A549 treated with GW870086 at 1 μM for 4 hours (cell line): ENCODE measurements at places on chromosomes 2 and 18. TPM values are rescaled to one million over a fixed set of nuclear protein-coding genes. Genes with fewer than 3 reads are reported as not detected.

KANSL1L gene
- total RNA-seq = 0.34 to 0.70 TPM (median 0.61 TPM) in 5 replicates

FAM110C gene
- 0.13 to 0.71 TPM (median 0.23 TPM) in 5 replicates for total RNA-seq

CYBRD1 gene
- total RNA-seq = 22.7 to 33.3 TPM (median 29.8 TPM) in 5 replicates

SS18 gene
- total RNA-seq = 38.3 to 54.4 TPM (median 51.3 TPM) in 5 replicates

HOXD3 gene
- 0.07 to 0.20 TPM (median 0.13 TPM) in 4 of 5 replicates, not detected in the other for total RNA-seq

DLX1 gene
- 2.0 to 3.4 TPM (median 3.1 TPM) in 5 replicates for total RNA-seq
